ENCODE measurements at places on chromosomes 4 and X.

- DNase-seq = no peak
Measured at GRCh38 chr4:182556580-182556979, 313.4 kb downstream of the TENM3 start.

- no peak for DNase-seq
Measured at GRCh38 chrX:11629593-11630211, 36.0 kb downstream of the ARHGAP6 start.

GRCh38 chr4:81522711-81523110, 51.0 kb upstream of the RASGEF1B start:
- DNase-seq = no peak

DNA sequence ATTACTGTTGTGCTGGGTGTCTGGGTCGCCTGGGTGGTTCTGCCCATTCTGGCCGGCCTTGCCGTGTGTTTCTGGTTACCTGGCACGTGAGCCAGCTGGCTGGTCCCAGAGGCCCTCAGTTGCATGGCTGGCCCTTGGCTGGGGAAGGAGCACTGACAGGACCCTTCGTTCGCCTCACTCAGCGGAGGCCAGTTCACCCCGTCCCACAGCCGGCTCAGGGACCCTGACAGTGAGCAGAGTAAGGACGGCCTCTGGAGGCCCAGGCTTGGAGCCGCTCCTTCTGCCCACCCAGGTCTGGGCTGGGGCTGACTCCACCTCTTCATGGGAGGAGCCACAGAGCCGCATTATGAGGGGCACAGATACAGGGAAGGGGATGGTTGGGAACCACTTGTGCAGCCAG, 20.3 kb upstream of the HGFAC start:
- DNase-seq = no peak

DNA sequence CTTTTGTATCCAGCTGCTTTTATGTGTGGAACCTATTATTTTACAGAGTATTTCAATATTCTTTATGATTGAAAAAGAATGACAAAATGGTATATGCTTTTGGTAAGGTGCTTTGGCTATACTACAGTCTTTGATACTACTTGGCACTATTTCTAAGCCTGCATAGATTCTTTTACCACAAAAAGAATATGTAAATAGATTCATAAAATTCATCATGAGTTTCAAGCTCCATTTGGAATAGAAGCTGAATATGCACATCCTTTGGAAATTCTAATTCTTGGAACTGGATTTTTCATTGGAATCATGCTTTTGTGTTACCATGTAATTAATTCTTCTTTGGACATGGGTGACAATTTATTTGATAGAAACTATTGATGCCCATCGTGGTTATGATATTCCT, 60.2 kb upstream of the SYTL5 start:
- no peak for DNase-seq

- DNase-seq = no peak
Measured at GRCh38 chr4:16161851-16162408, 64.3 kb downstream of the TAPT1 start.

GRCh38 chr4:159319027-159319426, 216.1 kb downstream of the RAPGEF2 start:
- DNase-seq = no peak

- DNase-seq = no peak
Measured at GRCh38 chr4:169174247-169174646, 96.5 kb downstream of the SH3RF1 start.

DNA sequence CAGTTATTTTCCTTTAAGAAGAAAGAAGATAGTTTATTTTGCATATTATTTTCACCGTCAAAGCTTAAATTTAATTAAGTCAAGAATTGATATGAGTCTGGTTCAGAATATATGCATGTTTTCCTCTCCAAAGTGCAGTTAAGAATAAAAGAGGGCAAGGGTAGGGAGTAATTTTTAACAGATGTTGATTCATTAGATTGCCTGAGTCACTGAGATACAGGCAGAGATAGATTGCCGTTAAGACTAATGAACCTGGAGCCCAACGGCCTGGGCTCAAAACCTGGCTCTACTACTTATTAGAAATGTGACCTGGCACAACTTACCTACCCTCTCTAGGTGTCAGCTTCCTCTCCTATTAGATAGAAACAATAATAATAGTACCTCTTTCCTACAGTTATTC, 1037.4 kb upstream of the PABPC4L start:
- DNase-seq = no peak

- DNase-seq = no peak
Measured at GRCh38 chrX:110161361-110161686, 156.6 kb downstream of the AMMECR1 start.

GRCh38 chr4:99755223-99755944, 61.2 kb upstream of the DAPP1 start:
- DNase-seq = no peak

DNA sequence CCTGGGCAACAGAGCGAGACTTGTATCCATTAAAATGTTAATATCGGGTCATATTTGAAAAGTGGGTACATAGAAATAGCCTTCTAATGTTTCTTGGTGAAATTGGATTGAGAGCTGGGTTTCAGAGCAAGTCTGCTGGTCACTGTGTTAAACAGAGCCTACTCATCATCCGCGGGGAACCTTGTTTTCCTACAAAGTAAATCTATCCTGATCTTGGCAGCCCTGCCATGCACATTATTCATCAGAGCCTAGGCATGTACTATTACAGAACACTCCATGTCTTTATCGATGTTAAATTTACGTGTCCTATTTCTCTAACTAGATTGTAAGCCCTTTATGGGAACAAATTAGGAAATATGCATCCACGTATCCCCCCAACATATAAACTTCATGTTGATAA, 18.7 kb downstream of the SETD7 start:
- no peak for DNase-seq

DNA sequence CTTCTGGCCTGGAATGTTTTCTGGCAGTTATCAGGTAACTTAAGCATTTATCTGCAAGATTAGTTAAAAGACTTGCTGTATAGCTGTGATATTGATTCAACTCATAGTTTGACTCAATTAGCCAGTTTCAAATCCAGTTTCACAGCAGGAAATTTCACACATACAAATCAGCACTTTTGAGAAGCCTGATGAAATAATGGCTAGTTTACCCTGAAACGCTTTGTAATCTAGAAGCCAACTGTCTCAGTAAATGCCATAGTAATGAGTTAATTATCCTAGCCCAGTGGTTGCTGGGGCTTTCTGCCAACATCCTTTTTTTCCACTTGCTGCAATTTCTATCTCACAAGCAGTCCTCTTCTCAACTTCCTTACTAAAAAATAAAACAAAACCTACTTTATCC, 53.1 kb downstream of the ARHGEF38 start:
- no peak for DNase-seq

GRCh38 chr4:134465417-134465816, 263.8 kb upstream of the PABPC4L start:
- no peak for DNase-seq

DNA sequence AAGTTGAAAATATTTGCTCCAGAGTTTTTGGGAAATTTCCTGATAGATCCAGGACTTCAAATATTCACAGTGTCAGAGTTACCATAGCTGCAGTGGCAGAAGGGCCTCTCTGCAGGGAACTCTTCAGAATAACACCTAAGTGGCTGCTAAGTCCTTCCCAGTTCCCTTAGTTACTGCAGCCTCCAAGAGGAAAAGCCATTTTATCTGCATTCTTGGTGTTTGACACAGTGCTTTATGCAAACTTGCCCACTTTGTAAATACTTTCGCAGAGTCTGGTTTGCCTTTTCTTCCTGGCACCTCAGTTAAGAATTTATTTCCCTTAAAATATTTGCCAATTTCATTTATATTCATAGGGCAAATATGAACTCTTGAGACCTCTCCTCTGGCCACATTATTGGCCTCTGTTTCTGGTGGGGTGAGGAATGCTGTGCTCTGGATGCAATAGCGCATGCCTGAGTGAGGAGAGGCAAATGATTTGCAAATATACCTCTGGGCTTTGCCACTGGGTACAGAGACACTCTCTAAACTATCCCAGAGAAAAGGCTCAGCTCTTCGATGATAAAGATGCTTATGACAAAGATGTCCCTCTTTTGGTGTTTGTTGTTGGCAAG, 566.3 kb upstream of the NR3C2 start:
- DNase-seq = peak; percentile 45

- no peak for DNase-seq
Measured at GRCh38 chr4:147586637-147587036, 30.6 kb upstream of the TMEM184C start.

GRCh38 chrX:13130816-13131215, 86.4 kb upstream of the FAM9C start:
- DNase-seq = no peak

DNA sequence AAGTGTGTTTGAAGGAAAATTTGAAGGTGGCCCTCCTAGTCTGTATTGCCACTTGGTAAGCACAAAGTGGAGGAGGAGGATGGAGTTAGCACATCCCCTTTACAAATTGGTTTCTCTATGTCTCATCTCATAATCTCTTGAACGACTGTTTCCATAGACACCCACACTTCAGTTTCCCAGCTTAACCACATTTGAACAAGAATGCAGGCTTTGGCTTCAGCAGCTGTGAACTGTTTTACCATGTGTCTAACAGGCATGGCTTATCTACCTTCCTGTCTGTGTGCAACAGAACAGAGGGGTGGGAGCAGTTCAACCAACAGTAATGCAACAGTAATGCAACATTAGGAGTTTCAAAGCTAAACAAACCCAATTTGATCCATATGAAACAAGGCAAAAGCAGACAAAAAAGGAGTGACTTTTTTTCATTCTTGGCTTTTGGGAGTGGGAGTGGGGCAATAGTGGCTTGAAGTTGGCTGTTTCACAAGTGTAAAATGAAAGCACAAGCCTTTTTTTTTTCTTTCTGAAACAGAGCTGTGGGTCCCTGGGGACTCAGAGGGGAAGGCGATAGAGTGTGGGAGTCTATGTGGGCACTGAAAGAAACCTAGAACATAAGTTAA, 108.0 kb downstream of the ITM2A start:
- no peak for DNase-seq

DNA sequence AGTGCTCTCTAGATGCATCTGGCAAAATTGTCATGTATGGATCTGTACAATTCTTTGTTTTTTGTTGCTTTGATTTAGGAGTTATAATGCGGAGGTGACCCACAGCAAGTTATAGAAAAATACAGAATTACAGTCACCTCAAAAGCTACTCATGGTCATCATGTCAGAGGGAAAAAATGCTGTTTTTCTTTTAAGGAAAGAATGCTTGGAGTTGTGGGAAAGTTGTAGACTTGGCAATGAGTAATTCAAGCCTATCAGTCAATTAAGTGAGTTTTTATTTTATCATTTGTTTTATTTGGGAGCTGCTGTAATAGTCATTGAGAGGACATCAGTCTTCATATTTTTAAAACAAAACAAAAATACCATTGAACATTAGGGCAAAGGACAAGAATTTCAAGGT, 16.4 kb downstream of the FHL1 start:
- no peak for DNase-seq

GRCh38 chrX:12949205-12949926, 25.5 kb upstream of the TMSB4X start:
- no peak for DNase-seq

DNA sequence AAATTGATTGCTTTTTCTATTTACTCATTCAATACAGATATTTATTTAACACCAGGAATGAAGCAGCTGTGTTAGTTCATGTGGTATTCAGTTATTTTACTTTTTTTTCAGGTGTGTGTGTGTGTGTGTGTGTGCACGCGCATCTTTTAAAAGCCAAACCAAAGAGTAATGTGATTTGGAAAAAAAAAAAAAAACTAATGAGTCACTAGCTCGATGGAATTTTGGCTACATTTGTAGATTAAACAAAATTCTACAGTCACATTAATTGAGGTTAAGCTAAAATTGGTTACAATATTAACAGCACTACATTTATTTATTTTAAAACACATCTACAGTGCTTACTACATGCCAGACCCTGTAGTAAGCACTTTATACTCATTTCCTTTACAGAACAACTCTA, 66.8 kb downstream of the HHIP start:
- DNase-seq = no peak

- DNase-seq = no peak
Measured at GRCh38 chr4:183532821-183533220, 28.0 kb downstream of the ING2 start.

- DNase-seq = no peak
Measured at GRCh38 chr4:101279377-101279871, 67.9 kb downstream of the PPP3CA start.

- DNase-seq = no peak
Measured at GRCh38 chrX:129980001-129980401, 2.4 kb upstream of the BCORL1 start.

- no peak for DNase-seq
Measured at GRCh38 chrX:123849096-123849495, 10.8 kb upstream of the XIAP start.

DNA sequence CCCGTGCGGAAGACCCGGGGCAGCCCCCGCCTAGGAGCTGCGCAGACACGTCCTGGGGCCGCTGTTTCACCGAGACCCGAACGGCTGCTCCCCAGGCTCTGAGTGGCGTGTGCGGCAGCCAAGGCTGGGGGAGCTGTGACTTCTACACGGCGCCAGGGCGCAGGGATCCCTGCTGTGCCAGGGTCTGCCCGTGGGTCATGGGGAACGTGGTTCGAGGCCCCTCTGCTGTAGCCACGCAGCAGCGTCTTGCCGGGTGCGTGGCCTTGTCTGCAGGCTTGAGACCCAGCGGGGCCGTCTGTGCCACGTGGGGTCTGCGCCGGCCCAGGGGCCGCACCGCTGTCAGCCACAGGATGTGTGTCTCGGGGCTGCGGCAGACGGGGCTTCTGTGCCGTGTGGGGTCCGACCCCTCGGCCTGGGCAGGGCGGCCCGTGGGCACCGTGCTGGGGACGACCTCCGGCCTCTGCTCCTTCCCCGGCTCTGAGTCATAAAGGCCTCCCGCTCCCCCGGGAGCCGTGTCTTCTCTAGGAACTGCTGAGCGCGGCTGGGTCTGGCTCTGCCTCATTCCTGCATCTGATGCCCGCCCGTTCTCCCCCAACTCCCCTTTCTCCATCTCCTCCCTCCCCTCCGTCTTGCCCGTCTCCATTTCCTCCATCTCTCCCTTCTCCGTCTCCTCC, 12.7 kb upstream of the GTPBP6 start:
- DNase-seq = peak; percentile 30

- no peak for DNase-seq
Measured at GRCh38 chr4:53105313-53105712, 243.2 kb downstream of the RASL11B start.

GRCh38 chr4:156293657-156294297, 340.1 kb upstream of the CTSO start:
- DNase-seq = no peak

GRCh38 chr4:666822-667544, 7.1 kb downstream of the ATP5ME start:
- no peak for DNase-seq

DNA sequence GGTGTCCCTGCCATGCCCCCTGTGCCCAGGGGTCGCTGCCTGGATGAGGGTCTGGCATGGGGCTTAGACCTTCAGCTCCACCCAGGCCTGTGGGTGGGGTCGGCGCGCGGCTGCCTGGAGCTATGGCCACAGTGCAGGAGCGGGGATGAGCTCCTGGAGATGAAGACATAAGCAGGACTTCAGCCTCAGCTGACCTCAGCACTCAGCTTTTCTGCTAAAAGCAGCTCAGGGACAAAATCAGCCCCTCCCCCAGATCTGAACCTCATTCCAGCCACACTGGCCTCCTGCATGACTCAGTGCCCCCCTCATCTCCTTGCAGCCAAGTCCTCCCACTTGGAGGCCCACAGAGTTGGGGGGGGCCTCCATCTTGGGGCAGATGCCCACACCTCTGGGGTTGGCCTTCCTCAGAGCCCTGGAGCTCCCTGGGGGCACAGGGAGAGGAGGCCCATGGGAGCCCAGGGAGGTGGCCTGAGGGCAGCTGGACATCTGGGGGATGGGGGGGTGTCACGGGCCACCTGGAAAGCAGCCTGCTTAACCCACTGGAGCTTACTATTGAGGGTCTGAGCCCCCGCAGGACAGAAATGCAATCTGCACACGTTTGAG, 19.4 kb upstream of the CPLX1 start:
- no peak for DNase-seq

- no peak for DNase-seq
Measured at GRCh38 chr4:140090215-140090731, 63.7 kb downstream of the MAML3 start.

Measured in left lung (tissue), 14 donors.